Ovary (tissue), 10 donors: ENCODE measurements at places on chromosomes 1 and 21. TPM values are rescaled to one million over a fixed set of nuclear protein-coding genes. Genes with fewer than 3 reads are reported as not detected.

The ADAMTS5 gene
- total RNA-seq = 9.2 TPM

The VANGL2 gene
- total RNA-seq = 18.4 TPM

The ACTN2 gene
- 2.7 TPM for total RNA-seq

- no peaks in the 10 kb centered on the region for H3K36me3 ChIP-seq
- H3K27me3 ChIP-seq = no peaks in the 10 kb centered on the region
- peak; percentile 62 for DNase-seq
- H3K4me3 ChIP-seq = peak overlapping the region; percentile 89
Measured at GRCh38 chr1:24745711-24746413, 615 bp downstream of the CLIC4 start.

DNA sequence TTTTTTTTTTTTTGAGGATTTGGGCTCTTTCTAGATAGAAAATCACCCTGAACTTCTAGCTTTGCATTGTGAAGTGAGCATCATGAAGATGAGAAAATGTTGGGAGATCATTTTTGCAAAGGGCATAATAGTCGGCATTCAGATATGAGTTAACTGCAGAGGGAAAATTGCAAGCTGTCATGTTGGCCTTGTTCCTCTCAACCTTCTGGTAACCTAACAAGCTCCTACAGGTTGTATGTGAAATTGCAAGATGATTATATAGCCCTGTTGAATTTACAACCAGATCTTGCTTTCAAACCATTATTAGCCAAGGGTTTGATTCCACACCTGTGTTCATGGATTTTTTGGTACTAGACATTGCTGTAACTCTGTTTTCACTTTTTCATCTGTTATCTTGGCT is 2.2 kb downstream of the ELOA start:
- H3K4me3 ChIP-seq = no peak overlapping the region
- H3K27me3 ChIP-seq = no peaks in the 10 kb centered on the region
- DNase-seq = no peak
- peaks cover 11% of the 10 kb centered on the region for H3K4me1 ChIP-seq
- H3K36me3 ChIP-seq = no peaks in the 10 kb centered on the region

- no peak overlapping the region for H3K27ac ChIP-seq
- no peaks in the 10 kb centered on the region for H3K27me3 ChIP-seq
- H3K4me3 ChIP-seq = no peak overlapping the region
- no peak for DNase-seq
- no peaks in the 10 kb centered on the region for H3K4me1 ChIP-seq
- no peaks in the 10 kb centered on the region for H3K36me3 ChIP-seq
Measured at GRCh38 chr1:167373398-167373797, 144.9 kb downstream of the CD247 start.

DNA sequence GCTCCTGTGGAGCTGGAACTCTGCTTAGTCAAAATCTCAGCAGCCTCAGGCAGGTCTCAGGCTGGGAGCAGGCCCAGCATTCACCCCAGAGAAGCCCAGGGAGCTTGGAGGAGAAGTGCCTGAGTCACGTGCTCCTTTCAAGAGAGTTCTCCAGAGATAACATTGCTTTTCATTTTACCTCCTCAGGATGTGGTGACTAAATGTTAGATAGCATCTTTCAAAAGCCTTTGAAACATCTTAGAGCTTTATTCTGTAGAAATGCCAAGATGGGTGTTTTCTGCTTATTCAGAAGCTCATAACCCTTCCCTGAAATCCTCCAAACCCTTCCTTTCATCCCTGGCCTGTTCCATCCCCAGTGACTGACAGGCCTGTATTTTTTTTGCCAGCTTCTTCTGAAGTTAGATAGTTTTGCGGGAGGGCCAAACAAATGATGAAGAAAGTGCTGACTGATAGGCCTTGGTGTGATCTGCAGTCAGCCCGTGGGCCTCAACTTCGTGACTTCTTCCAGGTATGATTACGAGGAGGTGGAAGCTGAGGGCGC is 58.0 kb downstream of the PGM1 start:
- H3K4me3 ChIP-seq = no peak overlapping the region
- DNase-seq = no peak
- no peaks in the 10 kb centered on the region for H3K4me1 ChIP-seq

DNA sequence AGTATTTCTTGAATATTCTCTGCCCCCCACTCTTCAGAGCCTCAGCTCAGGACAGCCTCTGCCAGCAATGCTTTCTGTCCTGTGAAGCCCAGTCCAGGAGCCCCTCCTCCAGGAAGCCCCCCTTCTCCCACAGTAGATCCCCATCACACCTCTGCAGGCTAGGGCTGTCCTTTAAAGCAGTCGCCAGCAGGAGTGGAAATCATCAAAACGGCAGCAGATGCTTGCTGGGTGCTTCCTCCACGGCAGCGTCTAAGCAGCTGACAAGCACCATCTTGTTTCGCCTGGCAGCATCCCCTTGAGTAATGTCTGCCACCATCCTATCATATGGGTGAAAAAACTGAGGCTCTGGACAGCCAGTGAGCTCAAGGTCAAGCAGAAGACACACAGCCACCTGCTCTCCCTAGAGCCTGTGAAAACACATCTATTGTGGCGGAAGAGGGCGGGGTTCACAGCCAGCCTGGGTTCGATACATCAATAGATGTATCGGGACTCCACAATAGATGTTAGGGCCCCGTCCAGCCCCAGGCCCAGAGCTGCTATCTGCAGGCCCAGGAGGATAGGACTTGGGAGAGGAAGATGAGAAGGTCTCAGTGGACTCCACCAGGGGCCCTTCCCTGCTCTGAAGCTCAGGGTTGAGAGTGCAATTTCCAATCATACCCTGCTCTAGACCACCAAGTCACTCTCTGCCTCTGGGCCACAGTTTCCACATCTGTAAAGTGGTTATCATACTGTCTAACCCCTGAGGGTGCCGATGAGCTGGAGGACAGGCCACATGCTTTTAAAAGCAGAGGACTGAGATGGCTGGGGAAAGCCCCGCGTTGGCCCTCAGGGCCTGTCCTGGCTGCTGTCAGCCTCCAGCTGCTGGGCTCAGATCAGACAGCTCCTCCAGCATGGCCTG is 17.5 kb downstream of the RUNX3 start:
- H3K4me1 ChIP-seq = no peaks in the 10 kb centered on the region
- no peak overlapping the region for H3K27ac ChIP-seq
- no peak overlapping the region for H3K4me3 ChIP-seq
- H3K27me3 ChIP-seq = no peaks in the 10 kb centered on the region
- no peaks in the 10 kb centered on the region for H3K36me3 ChIP-seq

GRCh38 chr1:8303141-8303540 is 14.8 kb upstream of the SLC45A1 start:
- no peaks in the 10 kb centered on the region for H3K36me3 ChIP-seq
- H3K4me1 ChIP-seq = peaks cover 4% of the 10 kb centered on the region
- no peak for DNase-seq

- no peak overlapping the region for H3K4me3 ChIP-seq
- no peak overlapping the region for H3K27ac ChIP-seq
- no peaks in the 10 kb centered on the region for H3K4me1 ChIP-seq
- H3K36me3 ChIP-seq = no peaks in the 10 kb centered on the region
- DNase-seq = no peak
- H3K27me3 ChIP-seq = no peaks in the 10 kb centered on the region
Measured at GRCh38 chr1:246750752-246751151, 26.5 kb downstream of the SCCPDH start.
